GM13976 (cell line): ENCODE measurements at places on chromosomes 7 and 10.
A peak's percentile ranks its signal among the peaks of the same experiment; 100 is the strongest.

DNA sequence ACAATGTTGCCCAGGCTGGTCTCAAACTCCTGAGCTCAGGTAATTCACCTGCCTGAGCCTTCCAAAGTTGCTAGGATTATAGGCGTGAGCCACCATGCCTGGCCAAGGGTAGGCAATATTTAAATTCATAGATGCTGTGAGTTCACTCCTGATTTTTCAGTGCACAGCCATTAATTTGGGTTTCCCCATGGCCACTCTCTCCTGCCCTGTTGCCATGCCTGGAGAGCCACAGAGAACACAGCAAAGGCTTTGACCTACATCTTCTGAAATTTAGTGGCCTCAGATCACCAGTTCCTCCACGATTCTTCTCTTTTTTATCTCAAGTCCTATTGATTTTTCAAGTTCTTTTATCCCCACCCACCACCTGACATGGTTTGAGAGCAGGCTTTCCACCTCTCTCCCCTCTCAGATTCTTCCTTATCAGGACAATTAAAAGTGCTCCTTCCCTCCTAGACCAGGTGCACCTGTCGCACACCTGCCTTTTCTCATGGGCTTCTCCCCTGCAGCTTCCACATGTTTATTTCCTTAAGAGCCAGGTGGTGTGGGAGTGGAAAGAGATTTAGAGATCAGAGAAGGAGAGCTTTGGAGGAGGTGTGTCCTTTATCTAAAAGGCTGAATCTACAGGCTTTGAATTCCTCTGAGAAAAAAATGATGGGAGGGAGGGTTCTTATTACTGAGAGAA is 123.8 kb downstream of the ADRA2A start:
- no peak for DNase-seq

DNA sequence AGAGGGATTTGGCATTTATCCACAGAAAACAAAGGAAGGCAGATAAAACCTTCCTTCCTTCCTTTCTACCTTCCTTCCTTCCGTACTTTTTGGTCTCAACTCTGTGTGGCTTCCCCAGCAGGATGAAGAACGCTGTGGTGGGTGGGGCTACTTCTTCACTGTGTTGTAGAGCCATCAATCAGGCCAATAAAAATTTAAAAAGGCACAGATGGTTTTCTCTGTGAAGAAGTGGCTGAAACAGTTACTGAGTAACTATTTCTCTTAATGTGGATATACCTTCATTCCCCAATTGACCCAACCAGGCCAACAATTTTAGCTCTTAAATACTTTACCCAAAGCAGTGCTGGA is 75.8 kb downstream of the ZNF92 start:
- DNase-seq: no peak

DNA sequence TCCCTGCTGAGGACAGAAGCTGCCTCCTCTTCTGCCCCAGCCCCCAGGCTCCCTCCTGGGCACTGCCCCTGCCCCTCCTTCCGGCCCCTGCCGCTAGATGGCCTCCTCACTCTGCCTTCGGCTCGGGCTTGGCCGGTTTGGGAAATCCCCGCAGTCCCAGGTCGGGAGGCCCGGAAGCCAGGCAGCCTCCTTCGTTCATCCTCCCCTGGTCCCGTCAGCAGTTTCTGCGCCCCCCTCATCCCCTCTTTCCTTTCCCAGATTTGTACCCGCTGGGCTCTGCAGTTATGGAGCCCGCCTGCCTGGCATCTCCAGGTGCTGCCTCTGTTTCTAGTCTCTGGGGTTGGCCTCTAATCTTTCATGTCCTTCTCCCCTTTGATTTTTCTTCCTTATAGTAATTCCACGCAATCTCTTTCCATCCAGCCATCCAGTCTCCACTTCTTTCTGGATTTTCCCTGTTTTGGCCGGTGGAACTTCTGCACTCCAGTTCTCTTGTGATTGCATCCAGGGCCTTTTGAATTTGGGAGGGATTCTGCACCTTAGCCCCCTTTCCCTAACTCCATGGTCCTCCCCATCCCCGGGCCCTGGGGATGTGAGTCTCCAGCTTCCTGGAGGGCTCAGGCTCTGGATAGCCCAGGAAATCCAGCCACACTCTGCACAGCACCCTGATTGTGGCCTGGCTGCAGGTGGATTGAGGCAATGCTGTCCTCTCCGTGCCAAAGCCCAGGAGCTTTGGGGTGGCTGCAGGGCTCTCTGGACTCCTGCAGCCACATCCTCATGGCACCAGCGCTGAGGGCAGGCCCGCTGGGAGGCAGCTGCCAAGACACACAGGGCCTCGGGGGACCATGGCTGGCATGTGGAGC is 3.3 kb upstream of the SHH start:
- peak; percentile 92 for DNase-seq

GRCh38 chr7:137209151-137209817 is 134.2 kb downstream of the PTN start:
- no peak for DNase-seq

DNA sequence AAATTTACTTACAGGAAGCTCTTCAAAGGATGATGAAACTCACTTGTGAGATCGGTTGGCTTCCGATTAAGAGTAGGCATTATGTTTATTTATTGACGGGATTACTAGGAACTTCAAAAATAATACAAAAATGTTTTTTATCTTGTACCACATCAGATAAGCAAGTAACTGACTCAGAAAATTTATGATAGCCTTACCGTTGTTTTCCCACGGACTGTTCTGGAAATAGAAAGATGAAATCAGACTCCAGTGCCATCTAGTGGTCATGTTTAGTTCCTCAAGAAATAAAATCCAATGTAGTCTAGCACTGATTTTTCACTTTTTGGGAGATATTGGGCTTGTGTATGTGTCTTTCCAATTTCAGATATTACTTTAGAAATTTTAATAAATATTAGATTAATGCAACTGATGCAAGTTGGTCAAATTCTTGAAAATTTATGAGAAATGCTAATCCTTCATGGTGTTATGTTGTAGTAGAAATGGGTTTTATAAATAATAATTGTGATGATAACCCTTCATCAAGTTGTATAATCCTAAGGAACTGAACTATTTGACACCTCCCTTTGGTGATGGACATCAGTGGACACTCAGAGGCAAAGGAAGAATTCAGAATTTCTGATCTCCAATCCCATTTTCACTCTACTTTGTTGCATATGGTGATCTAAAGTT is 168.8 kb downstream of the TMEM26 start:
- DNase-seq: peak; percentile 4

- DNase-seq: no peak
Measured at GRCh38 chr10:106355450-106355849, 809.1 kb downstream of the SORCS1 start.

DNA sequence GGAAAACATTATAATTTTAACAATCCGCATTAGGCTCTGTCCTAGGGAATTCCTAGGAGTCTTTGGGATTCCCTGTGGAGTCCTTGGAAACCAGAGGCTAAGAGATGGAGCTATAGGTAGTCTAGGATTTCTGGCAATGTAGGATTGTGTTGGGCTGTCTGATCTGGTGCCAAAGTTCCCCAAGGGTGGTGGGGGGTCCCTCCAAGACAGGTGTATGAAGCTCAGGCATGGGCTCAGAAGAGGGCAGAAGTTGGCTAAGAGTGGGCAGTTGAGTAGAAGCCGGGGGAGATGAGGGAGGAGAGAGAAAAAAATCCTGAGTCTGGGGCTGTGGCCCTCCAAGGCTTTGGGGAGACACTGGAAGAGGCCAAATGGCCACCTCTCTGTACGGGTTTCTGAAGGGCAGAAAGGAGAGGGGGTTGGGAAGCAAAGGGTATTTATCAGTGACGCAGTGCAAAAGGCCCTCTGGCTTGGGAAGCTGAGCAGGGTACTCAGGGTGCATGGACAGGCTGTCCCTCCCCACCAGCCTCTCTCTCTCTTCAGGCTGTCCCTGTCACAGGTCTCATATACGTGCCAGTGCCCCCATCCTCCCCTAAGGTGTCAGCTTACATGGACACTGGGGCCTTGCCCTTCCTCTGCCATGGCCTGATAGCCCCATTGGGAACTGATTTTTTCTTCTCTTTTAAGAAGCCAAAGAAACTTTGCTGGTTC is 929 bp downstream of the HOXA6 start:
- no peak for DNase-seq

DNA sequence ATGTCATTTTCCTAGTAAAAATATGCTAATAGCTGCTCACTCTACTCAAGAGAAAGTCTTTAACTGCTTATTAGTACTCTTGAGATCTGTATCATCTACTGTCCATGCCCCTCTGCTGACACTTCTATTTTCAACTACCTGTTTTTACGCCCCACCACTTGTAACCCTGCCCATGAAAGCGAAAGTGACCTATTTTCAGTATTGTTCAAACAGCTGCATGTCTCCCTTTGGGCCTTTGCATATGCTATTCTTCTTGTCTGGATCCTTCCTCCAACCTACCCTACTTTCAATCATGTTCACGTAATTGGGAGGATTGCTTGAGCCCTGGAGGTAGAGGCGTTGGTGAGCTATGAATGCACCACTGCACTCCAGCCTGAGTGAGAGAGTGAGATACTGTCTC is 1481.3 kb downstream of the GATA3 start:
- DNase-seq: no peak

DNA sequence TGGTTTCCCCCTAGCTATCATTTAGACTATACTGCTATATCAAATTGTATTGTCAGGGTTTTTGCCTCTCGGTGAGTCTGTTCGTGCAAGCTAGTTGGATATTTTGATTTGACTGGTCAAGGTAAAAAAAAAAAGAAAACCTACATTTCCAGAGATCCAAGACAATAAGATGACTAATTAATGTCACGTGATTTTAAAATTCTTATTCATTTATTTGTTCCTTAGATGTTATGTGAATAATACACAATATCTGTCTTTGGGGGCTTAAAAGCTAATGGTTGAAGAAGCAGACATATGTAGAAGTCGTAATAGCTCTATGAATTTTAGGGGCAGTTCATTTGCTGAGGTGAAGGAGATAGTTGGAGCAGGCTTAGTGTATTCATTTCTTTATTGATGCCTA is 191.1 kb downstream of the KCND2 start:
- DNase-seq: no peak

DNA sequence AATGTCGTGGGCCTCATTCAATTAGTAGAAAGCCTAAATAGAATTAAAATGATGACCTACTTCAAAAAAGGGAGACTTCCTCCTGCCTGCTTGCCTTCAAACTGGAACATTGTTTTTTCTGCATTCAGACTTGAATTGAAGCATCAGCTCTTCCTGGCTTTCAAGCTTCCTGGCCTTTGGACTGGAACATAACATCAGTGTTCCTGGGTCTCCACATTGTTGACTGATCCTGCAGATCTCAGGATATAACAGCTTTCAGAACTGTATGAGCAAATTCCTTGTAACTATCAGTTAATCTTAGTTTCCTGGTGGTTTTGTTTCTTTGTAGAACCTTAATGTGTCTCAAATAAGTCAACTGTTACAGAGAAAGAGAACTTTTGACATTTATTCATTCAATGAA is 18.6 kb downstream of the MAGI2 start:
- no peak for DNase-seq

DNA sequence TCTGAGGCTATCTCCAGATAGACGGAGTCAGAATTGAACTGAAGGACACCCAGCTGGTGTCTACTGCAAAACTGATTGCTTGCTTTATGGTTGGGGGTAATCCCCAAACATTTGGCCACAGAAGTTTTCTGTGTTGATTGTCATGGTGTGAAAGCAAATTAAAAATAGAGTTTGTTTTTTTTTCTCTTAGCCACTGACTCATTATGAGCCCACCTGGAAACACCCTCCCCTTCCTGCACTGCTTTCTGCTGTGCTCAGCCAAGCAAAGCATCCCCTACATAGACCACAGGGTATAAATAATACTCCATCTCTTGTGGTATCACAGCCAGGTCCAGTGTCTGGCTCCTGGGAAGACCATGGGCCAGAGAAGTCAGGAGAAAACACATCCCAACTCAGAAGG is 6.5 kb upstream of the VWC2 start:
- DNase-seq: peak; percentile 67

DNA sequence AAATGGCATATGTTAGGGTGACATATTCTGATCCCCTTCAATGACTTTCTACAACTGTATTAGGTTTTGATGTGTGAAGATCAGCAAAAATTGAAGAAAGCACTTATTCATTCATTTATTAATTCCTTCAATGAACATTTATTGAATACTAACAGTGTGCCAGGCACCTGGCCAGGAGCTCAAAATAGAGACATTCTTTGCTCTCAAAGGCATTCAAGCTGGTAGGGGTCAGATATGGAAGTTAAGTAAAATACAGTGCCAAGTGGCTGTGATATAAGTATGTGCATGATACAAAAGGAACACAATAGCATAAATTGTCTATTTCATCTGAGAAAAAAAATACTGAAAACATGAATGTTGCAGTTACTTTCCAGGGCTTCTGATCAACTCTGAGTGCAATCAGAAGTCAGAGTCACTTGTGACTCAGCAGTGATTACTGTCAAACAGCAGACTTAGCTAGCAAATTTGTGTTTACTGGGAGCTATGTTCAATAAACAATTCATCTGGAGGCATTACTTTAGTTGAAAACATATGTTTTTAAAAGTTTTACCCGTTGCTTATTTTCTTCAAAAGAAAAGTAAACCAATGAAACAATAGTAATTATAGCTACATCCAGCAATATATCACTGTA is 60.4 kb upstream of the CACNB2 start:
- DNase-seq: no peak

GRCh38 chr10:80582286-80582960 is 44.7 kb downstream of the SH2D4B start:
- DNase-seq: no peak

DNA sequence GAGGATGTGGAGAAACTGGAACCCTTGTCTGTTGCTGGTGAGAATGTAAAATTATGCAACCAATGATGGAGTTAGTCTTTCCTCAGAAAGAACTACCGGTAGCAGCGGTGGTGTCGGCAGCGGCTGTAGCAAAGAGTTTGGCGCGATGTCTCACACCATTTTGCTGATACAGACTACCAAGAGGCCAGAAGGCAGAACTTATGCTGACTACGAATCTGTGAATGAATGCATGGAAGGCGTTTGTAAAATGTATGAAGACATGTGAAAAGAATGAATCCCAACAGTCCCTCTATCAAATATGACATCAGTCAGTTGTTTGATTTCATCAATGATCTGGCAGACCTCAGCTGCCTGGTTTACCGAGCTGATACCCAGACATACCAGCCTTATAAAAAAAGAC is 10.6 kb downstream of the CLEC2L start:
- DNase-seq: no peak

DNA sequence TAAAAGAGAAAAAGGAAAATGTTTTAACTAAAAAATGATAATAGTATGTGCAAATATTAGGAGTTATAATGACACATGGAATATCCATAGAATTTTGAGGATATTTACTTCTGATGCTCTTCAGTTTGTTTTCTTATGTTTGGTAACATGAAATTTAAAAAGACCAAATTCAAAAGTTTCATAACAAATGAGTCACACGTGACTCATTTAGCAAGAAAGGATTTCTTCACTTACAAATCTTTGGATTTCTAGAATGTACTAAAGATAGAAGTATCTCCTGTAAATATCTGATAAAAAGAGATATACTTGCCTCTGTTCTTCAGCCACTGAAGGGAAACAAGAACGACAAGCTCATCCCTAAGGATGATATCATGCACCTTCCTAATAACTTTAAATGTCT is 774.5 kb upstream of the LRRTM3 start:
- DNase-seq: no peak
